ENCODE measurements at places on chromosomes 2 and 18. TPM values are rescaled to one million over a fixed set of nuclear protein-coding genes. Genes with fewer than 3 reads are reported as not detected.

The MOGAT1 gene
- not detected for total RNA-seq

The SNTG2 gene
- total RNA-seq = not detected

The TANK gene
- 26.7 TPM for total RNA-seq

The ACMSD gene
- total RNA-seq = not detected

The CHN1 gene
- 16.0 TPM for total RNA-seq

The FBLN7 gene
- 0.53 TPM for total RNA-seq

The ZNF407 gene
- total RNA-seq = 2.6 TPM

The UGT1A5 gene
- total RNA-seq = 0.09 TPM

The MYCN gene
- total RNA-seq = not detected

The GAREM2 gene
- total RNA-seq = 7.4 TPM

The EVA1A gene
- total RNA-seq = 8.3 TPM
